ENCODE measurements at places on chromosomes 11 and 22.

DNA sequence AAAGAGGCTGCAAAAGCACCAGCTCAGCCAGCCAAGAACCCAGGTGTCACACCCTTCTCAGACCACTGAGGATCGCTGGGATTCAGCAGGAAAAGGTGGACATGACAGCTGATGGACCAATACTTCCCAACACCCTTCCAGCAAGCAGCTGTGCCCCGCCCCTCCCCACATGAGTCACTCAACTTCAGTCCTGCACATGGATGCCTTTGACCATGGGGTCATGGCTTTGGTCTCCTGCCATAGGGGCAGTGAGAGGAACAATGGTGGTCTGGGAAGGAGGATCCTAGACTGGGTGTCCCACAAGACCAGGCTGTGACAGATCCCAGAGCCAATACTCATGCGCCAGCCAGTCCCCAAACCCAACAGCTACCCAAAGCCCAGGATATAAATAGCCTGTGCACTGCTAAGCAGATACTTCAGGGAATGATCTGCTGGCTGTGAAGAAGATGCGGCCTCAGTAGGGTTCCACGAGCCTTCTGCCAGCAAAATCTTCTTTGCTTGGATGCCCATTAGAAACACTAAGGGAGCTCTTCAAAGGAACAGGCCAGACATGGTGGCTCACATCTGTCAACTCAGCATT is 5.5 kb upstream of the RGL4 start:
- DNase-seq, result no peak

DNA sequence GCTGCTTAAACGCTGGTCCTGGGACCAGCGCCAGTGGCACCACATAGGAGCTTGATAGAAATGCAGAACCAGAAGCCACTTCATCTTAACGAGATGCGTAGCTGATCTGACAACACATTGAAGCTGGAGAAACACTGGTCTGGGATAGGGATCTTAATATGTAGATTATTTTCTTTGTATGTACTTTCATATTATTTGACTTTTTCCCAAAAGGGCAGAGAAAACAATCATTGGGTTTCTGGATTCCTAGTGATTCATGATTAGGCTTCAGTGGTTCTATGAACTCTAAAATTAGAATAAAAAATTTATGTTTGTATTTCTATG is 12.3 kb downstream of the MPEG1 start:
- no peak for DNase-seq

GRCh38 chr11:88484873-88485621 is 147.5 kb upstream of the CTSC start:
- no peak for DNase-seq

DNA sequence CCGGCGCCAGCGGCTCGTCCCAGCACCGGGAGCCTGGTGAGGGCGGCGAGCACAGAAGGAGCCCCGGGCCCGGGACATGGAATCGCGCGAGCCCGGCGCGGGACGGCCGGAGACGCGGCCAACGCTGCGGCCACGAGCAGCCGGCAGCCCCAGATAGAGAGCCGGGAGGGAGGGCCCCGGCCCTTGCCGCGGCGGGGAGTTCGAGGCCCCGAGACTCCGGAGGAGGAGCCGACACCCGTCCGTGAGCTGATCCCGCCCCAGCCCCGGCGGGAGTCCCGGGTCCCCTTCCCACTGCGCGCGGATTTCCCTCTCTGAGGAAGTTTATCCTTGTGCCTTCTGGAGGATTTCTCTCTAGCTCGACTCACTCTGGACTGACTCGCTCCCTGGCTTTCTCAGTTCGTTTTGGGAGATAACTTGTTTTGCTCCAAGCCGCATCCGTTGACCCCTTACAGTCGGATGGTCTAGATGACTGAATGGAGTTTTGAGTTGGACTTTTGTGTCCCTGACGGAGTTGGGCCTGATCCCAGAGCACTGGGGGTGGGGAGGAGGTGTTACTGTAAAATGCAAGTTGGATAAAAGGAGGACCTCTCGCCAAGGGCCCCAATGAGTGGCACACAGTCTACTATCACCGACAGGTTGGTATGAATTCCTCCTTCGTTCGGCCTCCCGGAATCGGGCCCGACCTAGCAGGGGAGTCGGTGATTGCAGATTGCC is 585 bp downstream of the ARHGEF12 start:
- DNase-seq, result peak; percentile 66

DNA sequence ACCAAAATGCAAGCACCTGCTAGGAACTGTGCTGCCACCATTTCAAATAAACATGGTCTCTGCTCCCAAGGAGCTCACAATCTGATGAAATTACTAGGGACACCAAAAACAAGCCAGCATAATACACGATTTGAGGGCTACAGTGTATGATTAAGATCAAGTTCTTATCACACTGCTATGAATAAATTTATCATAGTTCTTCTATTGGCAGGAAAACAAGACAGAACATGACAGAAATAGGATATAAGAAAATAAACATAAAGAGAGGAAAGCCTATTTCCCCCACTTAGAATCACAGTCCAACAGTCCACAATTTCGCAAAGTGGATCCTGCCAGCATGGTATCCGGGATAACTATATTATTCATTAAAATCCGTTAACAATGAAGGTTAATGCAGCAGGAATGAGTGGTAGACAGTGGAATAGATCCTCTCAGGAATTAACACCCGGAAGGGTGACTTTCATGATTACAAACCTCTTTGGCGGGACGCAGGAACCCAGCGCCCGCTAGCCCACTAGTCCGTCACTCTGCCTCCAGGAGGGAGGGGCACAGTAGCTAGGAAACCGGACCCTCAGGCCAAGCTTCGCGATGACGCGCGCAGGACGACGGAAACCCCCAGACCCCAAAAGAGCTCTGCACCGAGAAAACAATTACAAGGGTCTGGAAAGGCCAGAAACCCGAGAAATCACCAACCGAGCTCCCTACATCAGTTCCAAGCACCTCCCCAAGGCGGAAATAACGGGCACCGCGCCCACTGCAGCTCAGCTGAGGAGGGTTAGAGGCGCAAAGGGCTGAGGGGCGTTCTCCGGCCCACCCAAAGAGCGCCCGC is 607 bp downstream of the CCDC82 start:
- DNase-seq, result no peak

DNA sequence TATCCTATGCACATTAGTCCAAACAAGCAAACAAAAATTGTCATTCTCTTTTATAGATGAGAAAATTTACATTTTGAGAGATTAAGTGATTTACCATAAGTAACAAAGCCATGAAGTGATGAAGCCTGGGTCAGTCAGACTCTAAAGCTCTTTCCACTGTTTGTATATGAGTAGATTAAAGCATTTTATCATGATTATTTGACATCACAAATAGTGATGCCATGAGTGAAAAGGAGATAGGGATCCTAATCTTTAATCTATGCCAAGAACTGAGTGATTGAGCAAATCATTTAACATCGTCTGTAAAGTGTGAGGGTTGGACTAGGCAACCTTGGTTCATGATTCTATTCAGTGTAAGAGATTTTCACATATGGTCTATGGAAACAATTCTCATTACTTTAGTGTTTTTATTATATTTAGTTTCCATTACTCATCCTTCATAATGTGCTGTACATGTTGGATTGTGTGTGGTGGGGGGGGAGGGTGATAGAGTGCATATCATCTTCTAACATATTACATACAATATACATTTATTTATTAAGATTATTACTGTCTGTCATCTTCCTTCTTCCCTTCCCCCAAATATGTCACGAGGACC is 50.7 kb downstream of the ARHGEF12 start:
- no peak for DNase-seq

- peak; percentile 62 for DNase-seq
These were observed 120.1 kb upstream of the OR9Q1 start for GRCh38 chr11:57903441-57904123.

DNA sequence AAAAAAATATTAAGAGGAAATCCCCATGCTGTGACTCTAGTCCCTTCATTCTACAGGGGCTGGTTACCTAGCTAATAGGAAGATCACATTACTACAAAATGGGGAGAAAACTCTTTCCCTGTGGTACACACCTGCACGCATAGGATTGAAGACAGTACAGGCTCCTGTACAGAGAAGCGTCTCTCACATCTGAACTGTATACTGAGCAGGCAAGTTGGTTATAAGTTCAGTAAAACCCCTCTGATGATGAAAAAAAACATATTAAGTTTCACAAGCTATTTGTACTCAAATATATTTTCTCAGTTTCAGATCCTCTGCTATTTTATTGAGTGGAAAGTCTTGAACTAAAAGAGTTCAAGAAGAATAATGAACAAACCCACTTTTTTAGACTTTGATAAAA is 156.9 kb upstream of the HSD17B12 start:
- no peak for DNase-seq

GRCh38 chr11:23013509-23013908 is 153.2 kb upstream of the CCDC179 start:
- DNase-seq, result no peak

- no peak for DNase-seq
These were observed 29.6 kb downstream of the CAT start for GRCh38 chr11:34468209-34468841.

- no peak for DNase-seq
These were observed 103.3 kb upstream of the B3GAT1 start for GRCh38 chr11:134515081-134515960.

DNA sequence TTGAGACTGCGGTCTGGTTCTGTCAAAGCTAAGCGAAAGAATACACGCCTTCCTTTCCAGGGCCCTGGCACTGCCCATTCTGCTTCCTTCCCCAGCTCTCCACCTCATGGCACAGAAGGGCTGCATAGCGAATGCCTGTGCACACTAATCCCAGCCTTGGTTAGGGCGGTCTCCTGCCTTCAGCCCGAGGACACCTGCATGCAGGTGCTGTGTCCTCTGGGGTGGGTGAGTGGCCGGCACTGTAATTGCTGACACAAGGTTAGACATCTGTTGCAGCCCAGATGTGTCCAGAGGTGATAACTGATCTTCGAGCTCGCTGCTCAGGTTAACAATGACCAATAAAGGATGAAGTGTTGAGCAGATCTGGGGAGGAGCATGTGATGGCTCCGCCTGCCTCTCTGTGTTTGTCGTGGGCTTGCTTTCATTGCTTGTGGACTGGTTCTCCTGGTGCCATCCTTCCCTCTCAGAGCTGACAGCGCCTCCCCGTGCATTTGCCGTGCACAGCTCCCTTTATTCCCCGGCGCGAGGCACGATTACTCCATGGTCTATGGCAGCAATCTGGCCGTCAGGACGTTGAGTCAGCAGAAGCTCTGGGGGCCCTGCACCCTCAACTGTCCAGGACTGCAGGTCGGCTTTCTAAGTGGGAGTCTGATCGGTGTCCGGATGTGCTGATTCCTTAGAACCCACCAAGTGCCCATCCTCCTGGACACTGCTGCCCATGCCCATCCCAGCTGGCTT is 1088.2 kb downstream of the BRD1 start:
- DNase-seq, result no peak

DNA sequence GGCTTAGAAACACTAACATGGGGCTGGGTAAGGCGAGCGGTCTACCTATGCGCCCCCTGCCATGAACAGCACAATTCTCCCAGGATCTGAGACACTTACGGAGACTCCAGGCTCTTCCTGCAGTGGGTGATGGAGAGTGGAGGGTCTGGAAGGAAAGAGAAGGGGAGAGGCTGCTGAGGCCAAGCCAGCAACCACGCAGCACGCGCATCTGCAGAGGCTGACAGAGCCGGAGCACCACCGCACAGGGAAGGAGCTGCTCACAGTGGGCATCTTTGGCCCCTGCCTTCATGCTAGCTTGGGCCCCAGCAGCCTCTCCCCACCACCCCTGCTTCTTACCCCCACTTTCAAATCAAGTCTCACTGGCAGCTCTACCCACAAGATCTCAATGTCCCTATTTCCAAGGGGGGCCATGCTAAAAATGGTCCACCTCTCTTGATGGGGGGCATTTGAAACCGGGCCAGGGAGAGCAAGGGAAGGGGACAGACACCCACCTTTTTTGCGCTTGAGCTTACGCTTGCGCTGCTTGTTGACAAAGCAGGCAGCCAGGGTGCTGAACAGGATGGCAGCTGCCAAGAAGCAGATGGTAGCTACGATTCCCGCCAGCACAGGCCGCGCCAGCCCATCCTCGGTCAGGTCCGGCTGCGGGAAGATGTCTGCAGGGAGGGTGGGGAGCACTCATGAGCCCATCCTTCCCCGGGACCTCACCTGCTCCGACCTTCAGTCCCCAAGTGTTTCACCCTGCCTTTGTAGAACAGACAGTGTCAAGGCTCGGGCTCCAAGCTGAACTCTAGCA is 34.5 kb downstream of the IGSF9B start:
- no peak for DNase-seq

DNA sequence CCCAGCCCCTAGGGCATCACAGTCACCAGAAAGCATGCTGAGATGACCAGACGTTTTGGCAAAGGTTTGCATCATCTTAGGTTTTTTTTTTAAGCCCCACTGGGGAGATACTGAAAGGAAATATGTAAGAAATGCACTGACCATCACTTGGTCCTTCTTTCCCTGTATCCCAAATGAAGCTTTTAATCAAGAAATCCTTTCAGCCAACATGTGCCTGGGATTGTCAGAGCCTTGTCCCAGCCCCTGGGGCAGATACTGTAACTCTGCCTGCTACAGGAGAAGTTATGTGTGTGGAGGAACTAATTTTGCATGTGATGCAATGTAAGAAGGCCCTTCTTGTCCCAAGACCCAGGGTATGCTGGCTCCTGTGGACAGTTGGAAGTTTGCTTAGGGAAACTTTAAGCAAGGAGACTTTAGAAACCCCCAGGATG is 65.6 kb downstream of the PPFIBP2 start:
- no peak for DNase-seq

- no peak for DNase-seq
These were observed 72.3 kb downstream of the BBOX1 start for GRCh38 chr11:27112946-27113345.

GRCh38 chr11:117017456-117017855 is 80.8 kb downstream of the SIK3 start:
- DNase-seq, result no peak
